SJCRH30 (cell line): ENCODE measurements at places on chromosomes 1 and 21. TPM values are rescaled to one million over a fixed set of nuclear protein-coding genes. Genes with fewer than 3 reads are reported as not detected.

The GJA5 gene
- total RNA-seq: not detected in 2 replicates

DNA sequence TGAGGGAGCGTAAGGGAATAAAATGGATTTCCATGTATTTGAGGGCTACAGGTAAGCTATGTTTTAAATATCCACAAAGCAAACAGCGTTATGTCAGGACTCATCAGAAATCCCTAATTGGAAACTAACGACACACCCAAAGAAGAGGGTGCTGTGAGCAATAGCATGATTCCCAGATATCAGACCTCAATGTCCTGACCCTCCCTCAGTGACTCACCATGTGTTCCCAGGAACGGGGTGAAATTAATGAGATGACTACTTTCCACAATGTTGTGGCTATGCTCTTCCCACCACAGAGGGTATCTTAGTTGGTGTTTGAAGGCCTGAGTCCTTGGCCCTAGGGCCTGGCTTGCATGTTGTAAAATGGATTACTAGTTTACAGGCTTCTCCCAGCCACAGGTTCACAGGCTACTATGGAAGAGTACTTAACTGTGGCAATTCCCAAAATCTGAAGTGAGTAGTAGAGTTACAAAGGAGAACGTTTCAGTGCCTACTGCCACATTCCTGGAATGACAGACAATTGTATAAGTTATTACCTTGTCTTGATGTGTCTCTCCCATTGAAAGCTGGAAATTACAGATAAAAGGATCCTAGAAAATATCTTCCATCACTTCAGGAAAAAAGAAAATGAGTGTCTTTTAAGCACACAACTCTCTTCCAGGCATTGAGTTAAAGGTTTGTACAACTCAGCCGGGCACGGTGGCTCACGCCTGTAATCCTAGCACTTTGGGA, 1.7 kb upstream of the KRTAP11-1 start:
- no peak for DNase-seq

The DCST2 gene
- total RNA-seq: not detected in 2 replicates

DNA sequence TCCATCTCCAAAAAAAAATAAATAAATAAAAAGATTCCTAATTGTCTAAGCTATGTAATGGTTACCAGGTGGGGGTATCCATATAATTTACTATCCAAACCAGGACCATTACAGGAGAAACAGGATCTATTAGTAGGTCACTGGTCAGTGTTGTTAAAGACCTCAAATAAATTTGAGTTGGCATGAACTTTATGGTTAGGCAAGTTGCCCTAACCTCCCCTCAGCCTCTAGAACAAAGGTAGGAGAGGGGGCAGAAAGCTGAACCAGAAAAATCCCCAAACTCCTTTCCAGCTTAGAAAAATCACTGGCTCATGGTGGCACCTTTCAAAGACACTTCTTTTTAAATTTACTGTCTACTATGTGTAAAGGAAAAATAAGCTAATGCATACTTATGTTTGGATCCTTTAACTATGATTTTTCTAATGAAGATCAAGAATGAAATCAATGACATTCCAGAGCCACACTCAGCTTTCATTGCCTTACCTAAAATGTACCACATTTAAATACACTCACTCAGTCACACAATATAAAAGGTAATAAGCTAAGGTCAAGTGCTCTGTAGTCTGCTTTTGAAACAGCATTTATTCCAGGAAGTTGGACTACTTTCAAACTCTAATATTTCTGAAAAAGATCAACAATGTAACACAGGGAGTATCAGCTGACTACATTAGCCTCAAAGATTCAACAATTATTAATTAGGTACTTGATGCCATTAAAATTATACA, 13.8 kb downstream of the EIF4G3 start:
- DNase-seq: no peak

- DNase-seq: peak; percentile 89
Measured at GRCh38 chr1:10681296-10682107, 114.9 kb downstream of the CASZ1 start.

The HHAT gene
- total RNA-seq: 5.0 and 5.1 TPM in 2 replicates
